ENCODE measurements at places on chromosomes 4 and X.
A peak's percentile ranks its signal among the peaks of the same experiment; 100 is the strongest.

DNA sequence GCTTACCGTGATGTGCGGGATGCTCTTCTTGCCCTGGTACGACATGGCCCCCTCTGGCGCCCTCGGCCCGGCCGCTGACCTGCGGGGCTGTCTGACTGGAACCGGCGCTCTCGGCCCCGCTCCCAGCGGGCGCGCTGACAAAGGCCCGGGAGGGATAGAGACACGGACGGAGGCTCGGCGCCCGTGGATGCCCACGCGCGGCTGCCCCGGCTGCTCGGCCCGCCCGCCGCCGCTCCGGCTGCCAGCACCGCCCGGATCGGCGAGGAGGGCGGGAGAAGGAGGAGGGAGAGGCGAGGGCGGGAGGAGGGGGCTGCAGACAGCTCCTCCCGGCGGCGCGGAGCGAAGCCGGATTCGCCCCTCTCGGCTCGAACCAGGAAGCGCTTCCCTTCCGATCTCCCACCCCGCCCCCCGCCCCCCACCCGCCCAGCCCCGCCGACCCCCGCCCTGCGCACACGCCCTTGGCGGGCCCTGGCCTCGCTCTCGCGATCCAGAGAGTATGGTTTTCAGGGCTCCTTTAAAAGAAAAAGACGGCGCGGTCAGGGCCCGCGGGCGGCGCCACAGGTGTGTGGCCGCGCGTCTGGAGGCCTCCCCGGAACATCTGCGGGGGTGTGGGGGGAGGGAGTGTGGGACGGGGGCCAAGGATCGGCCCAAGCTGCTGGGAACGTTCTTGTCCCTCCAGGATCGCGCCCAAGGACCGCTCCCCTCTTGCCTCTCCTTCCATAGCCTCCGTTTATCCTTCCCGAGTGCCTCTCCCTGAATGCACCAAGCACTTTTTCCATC is 4.5 kb downstream of the CRMP1 start:
- DNase-seq, result no peak

- no peak for DNase-seq
Measured at GRCh38 chr4:139887376-139887802, 221.8 kb downstream of the MGST2 start.

- DNase-seq, result no peak
Measured at GRCh38 chr4:52693492-52693891, 34.4 kb upstream of the USP46 start.

DNA sequence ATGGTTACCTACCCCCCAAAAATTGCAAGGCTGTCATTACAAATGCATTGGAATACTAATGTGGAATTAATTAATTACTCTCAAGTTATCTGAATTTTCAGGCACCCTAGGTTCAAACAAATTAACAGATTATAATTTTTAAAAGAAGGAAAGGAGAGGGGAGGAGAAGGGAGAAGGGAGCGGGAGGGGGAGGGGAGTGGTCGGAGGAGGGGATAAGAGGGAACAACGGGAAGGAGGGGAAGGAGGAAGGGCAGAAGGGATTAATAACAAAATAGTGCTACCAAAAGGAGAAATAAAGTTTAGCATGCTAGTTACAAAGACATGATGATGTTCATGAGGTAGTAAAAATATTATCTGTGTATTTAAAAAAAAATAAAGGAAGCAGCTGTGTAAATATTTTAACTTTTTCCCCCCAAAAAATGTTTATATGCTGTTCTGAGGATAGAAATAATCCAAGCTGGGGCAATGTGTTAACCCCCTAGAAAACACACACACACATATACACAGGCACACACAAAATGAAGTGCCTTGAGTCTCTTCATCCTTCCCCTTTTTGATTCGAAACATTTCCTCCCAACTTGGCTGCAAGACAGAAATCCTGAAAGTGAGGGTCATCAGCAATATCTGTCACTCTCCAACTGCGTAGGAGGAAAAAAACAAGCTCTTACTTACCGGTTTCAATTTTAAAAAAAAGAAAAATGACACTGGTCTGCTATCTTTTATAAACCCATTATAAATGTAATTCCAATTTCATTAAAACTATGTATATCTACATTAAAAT is 58.8 kb downstream of the PPP3CA start:
- DNase-seq, result no peak

GRCh38 chr4:55866290-55866907 is 13.0 kb downstream of the EXOC1 start:
- DNase-seq, result peak; percentile 30

DNA sequence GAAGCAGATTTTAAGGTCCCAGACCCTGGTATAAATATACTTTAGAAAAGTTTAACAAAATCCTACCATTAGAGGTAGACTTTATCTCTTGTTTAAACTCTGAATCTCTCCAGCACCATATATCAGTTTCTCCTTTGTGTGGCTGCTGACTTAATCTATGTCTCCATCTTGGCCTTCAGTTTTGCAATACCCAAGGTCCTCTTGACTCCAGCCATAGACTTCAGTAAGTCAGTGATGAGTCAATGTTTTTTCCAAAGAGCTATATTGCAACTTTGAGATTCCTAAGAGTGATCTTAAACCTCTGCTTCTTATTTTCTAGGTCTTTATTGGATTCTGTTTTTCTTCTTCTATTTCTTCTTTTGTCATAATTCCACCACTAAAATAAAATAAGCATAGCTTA is 50.8 kb upstream of the ADGRL3 start:
- no peak for DNase-seq

DNA sequence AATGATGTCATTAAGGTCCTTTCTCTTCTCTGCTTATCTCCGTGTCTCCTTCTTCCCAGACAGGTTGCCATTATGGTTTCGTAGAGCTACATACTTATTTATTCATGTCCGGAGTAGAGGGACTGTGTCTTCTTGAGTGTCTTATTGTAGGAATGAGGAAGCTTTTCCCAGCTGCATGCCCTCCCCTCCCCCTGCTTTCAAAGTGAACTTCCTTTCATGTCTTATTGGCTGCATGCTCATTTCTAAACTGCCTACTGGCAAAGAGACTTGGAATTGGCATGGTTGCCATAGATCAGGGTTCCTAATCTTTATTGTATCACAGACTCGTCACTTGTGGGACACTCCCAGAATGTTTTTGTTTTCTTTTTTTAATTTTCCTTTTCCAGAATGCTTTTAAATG is 15.4 kb downstream of the VAMP7 start:
- no peak for DNase-seq

DNA sequence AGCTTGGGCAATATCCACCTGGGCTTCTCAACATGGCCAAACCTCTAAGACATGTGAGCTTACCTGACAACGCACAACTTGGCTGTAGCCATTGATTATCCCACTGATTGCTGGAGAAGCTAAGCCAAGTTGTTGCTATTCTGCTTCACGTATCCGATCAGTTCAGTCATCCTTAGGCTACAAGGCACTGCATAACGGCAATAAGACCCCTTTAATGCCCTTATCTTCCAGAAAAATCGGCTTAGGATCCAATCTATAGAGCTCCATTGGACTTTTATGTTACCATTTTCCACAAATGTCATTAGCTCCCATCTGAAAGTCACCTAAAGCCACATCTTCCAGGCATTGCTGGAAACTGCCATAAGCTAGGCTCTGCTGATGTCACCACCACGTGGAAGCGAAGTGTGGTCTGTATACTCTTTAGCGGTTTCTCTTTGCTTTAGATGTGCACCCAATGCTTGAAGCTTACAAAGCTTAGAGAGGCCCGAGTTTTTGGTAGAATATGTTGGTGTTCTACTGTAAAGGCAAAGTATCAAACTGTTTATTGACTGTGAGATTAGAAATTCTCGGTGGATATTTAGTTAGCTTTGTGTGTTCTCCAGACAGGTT is 163.1 kb downstream of the CPE start:
- DNase-seq, result no peak

DNA sequence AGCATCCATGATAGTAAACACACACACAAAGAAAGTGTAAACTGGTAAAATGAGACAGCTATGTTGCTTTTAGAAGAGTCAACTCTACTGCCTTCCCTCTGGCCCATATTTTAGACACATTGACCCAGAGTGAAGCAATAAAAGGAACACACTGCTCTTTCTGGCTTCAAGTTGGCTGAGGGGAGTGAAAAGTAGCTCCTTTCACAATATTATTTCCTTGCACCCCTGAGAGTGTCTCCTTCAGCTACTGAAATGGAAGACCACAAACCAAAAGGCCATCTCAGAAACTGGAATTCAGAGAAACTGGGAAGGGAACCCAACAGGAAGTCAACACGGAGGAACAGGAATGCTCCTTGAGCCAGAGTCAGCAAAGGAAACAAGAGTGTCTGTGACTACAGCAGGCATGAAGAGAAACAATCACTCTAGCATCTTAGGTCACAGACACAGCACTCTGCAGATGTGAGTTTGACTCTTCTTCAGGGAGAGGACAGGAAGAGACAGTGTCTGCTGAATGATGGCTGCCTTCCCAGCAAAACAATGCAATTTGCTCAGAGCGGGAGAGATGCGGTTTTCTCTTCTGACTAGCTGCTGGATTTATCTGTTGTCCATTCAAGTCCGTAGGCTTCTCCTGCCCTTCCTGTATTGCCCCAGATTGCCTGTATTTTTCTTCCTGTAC is 106.7 kb downstream of the SPATA18 start:
- no peak for DNase-seq

- DNase-seq, result no peak
Measured at GRCh38 chr4:189765301-189765700, 175.4 kb upstream of the FRG1 start.

DNA sequence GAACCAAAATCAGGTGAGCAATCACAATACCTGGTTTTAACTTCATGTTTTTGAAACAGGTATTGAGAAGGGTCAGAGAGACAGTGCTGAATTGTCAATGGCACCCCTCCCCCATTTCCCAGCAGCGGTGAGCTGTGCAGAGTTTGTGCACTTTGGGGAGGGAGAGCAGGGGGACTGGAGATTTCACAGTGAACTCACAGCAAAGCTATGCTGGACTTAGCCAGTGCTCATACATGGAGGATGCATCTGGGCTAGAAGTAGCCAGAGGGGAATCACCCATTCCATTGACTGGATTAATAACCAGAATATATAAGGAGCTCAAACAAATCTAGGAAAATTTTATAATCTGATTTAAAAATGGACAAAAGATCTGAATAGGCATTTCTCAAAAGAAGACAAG is 612.6 kb downstream of the STPG2 start:
- no peak for DNase-seq

DNA sequence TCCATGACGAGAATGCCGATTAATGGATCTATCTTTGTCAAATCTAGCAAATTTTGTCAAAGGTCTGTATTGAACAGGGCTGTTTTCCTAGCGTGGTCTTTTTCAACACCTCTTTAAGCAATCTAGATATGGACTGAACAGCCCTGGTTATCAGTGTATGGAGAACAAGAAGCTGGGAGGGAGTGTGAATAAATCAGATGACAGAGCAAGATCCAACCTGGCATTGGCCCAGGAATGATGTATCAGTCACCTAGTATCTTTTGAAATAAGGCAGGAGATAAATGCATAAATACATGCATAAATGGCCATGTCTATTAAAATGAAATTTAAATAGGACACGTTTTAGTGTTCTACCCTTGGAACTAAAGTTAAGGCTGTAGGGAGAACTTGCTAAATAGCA is 15.7 kb upstream of the AP1S2 start:
- no peak for DNase-seq

- DNase-seq, result no peak
Measured at GRCh38 chr4:41556526-41556925, 18.6 kb downstream of the LIMCH1 start.

- no peak for DNase-seq
Measured at GRCh38 chrX:106621836-106622235, 10.1 kb downstream of the RADX start.

DNA sequence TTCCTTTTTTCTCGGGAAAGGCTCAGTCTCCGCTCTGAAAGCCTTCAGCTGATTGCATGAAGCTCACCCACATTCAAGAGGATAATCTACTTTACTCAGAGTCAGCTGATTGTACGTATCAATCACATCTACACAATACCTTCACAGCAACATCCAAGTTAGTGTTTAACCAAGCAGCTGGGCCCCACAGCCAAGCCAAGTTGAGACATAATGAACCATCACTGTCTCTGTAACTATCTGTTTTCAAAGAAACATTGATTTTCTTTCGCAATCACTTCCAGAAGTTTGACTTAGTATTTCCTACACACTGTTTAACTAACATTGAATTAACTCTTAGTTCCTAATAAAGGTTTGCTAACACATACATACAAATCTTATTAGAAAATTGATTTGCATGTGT is 40.3 kb downstream of the RWDD4 start:
- DNase-seq, result no peak

- no peak for DNase-seq
Measured at GRCh38 chr4:47000406-47000805, 7.0 kb upstream of the GABRA4 start.

DNA sequence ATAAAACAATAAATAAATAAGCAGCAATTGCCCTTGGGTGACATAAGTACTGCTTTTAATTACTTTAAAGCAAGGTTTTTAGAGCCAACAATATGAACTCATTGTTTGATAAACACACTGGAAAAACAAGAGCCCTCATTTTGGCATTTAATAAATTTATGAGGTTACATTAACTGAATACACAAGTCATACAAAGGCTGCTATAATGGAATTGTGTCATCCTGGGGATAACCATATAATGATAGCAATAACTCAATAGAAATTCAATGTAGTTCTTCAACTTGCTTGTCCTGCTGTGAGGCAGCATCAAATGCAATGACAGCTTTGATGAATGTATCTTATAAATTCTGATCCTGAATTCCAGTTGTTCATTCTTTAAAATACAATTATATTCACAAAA is 1512.5 kb downstream of the STIM2 start:
- DNase-seq, result no peak

DNA sequence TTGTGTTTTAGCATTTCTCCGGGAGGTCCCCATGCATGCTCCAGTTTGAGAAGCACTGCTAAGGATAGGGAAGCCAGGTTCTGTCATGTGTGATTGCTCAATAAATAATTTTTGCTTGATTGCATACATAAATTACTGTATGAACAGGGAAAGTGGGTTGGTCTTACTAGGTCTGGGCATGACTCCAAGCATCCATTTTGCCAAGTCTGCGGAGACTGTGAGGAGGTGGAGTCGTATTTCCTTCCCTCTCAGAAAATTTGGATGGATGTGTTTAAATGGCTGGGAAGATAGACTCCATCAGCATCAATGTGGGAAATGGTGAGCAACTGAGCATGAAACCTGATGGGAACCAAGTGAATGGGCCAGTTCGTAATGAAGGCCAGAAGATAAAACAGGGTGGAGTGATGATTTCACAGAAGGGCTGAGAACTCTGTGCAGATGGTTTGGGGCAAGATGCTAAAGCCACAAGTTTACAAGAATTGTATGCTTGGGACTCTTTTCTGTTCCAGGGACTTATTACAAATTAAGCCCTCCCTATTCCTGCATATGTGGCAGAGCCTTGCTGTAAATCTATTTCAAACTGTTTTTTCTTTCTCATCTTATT is 84.1 kb downstream of the NHS start:
- DNase-seq, result no peak
